ENCODE measurements at places on chromosomes 2 and 18. TPM values are rescaled to one million over a fixed set of nuclear protein-coding genes. Genes with fewer than 3 reads are reported as not detected.
A peak's percentile ranks its signal among the peaks of the same experiment; 100 is the strongest.

Gene PREPL
- 28.2 TPM for total RNA-seq

Gene DCDC2C
- total RNA-seq = not detected

Gene ALLC
- not detected for total RNA-seq

Gene IL1RL1
- 23.6 TPM for total RNA-seq

Gene LOXHD1
- total RNA-seq = not detected

Gene CCL20
- total RNA-seq = 0.33 TPM

Gene DES
- total RNA-seq = not detected

Gene FHOD3
- 51.5 TPM for total RNA-seq

Gene LONRF2
- under 0.01 TPM for total RNA-seq

DNA sequence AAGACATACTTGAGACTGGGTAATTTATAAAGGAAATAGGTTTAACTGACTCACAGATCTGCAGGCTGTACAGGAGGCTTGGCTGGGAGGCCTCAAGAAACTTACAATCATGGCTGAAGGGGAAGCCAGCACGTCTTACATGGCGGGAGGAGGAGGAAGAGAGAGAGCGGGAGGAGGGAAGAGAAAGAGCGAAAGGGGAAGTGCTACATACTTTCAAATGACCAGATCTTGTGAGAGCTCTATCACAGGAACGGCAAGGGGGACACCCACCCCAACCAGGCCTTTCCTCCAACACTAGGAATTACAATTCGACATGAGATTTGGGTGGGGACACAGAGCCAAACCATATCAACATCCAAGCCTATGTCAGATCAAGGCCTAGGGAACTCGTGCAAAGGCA, 24.2 kb downstream of the MYL12B start:
- DNase-seq = no peak

DNA sequence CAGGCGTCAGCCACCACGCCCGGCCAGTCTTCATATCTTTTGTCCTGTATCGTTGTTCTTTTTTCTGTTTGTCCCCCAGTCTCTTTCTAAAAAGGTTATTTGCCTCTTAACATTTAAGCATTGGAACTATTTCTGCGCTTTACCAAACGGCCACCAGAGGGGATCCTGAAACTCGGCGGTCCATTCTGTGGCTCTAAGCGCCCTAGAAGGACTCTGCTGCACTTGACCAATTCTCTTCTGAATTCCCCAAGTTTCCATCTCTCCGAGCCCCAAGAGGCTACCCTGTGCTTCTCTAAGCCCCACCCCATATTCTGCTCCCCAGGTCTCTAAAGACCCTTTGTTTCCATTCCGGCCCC, 33.1 kb upstream of the REG3G start:
- no peak for DNase-seq

- no peak for DNase-seq
Measured at GRCh38 chr2:234711308-234711707, 214.4 kb upstream of the ARL4C start.

GRCh38 chr18:29309366-29309765, 1132.4 kb upstream of the CDH2 start:
- DNase-seq = no peak

GRCh38 chr2:170711774-170712652, 3.1 kb upstream of the SP5 start:
- no peak for DNase-seq

GRCh38 chr2:164661349-164661748, 40.1 kb upstream of the GRB14 start:
- DNase-seq = peak; percentile 75

- DNase-seq = no peak
Measured at GRCh38 chr2:227696990-227697679, 20.7 kb downstream of the SLC19A3 start.

DNA sequence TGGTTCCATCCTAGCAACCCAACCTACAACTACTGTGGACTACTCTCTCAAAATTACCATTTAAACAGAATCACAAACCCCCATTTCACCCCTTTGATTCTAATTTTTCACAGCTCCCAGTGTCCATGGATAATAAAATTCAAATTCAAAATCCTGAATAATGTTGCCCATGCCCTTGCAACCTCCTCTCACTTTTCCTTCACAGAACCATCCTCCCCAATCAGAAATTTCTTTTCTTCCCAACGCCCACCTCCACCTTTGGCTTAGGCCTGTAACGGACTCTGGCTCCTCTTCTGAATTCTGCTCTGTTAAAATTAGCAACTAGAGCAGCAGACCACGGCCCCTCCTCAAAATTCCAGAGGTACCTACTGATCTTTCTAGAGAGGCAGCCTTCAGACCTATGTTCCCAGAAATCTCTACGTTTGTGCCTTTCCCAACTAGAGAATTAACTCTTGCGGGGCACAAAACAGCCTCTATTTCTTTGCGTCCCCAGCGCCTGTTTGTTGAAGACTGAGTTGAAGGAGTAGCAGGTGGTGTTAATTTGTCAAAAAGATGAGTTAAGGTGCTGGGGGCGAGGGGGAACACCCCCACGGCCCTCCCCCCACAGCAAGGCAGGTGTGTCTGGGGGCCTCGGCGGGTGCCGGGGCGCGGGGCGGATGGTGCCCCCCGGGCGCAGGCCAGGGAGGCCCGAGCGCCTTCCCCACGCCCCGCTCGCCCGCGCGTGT, 428 bp upstream of the MAP3K20 start:
- no peak for DNase-seq

DNA sequence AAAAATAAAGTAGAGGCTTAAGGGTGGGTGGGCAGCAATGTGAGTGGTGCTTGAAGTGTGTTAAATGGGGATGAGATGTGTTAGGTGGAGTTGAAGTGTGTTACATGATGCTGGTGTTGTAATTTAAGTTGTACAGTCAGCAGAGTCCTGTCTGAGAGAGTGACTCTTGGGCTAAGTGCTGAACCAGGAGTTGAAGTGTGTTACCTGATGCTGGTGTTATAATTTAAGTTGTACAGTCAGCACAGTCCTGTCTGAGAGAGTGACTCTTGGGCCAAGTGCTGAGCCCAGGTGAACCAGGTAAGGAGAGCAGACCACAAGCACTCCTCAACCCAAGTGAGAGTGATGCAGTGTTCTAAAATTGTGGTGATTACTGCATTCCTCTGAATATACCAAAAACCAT, 40.6 kb downstream of the LCLAT1 start:
- no peak for DNase-seq

DNA sequence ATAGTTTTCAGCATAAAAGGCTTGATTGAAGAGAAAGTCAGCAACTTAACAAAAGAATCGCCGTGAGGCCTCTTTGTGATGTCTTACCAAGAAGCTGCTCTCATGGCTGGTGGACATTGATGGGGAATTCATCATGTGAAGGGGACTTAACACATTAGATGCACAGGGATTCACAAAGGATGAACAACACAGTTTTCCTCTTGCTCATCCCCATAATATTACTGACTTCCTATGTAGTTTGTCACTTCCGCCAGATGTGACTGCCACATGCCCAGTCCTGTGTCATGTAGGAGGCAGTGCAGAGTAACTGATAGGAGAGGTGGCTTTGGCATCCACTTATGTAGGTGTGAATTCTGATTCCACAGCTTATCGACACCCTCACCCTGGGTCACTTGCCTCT, 232.6 kb upstream of the LYPD1 start:
- no peak for DNase-seq

- no peak for DNase-seq
Measured at GRCh38 chr2:95026471-95027368, 1.2 kb downstream of the MAL start.

DNA sequence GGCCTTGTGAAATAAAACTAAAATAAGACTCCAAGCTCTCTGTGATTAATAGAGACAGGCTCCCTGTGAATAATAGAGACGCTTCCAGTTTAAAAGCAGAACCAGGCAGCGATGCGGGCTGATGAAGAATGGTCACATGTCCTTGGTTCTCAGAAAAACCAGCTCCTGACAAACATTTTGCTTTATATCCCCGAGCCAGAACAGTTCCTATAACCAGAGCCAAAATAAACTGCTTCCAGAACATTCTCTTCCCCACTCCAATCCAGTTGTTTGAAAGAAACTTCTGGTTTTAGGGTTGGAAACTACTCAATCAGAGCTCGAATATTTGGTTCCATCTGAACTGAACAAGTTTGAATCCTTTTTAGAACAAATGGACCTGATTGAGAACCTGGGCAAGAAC, 213.7 kb downstream of the TSN start:
- no peak for DNase-seq

DNA sequence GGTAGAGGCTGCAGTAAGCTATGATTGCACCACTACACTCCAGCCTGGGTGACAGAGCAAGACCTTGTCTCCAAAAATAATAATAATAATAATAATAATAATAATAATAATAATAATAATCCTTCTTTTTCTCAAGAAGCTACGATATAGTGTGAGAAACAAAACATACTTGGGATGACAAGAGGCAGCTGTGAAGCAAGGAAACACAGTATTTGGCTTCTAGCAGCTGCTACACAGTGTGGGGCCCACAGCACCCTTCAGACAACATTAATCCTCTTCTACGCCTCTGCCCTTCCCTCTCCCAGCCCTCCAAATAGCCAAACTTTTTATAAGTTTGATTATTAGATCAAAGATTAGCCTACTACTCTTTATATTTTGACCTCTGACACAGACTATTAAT, 62.2 kb downstream of the MYOM1 start:
- no peak for DNase-seq

DNA sequence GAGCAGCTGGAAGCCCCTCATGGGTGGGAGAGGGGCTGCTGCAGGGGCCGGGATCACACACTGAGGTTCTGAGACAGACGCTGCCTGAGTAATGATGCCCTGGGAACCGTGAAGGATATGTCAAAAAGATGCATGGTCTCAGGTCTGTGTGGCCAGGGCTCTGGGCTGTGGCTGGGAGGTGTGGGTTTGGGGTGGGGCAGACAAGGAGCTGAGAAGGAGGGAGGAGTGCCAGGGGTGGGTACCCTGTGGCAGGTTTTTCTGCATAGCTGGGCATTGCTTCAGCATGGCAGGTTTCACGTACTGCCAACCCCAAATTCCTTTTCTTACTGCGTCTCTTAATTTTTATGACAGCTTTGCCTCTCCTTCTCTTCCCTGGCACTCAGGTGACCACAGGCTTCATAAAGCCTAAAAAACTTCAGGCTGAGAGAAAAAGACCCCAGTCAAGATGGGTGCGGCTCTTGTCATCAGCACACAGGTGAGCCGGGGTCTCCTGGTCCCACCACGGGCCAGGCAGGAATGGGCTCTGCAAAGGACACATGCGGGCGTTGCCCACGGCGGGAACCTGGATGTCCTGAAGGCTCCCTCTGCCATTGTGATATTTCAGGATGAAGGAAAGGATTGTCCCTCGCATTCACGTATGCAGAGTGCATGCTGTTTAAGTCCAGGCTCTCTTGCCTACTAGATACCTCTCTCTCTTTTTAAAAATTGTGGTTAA, 18.0 kb downstream of the MALL start:
- DNase-seq = peak; percentile 65

DNA sequence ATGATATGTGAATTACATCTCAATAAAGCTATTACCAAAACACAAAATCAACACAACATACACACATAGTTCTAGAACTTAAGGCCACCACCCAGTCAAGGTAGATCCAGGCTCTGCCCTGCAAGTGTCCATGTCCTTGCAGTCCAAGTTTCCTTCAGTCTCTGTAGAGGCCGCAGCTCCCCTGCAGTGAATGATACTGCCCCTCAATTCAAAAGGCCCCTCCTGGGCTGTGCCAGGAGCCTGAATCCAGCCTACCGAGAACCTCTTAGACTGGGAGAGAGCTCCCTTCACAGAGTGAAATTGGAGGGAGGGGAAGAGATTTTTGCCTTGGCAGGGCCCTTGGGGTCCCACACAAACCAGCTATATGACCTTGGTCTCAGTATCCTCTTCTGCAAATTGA, 42.5 kb upstream of the ATP6V1B1 start:
- DNase-seq = no peak

DNA sequence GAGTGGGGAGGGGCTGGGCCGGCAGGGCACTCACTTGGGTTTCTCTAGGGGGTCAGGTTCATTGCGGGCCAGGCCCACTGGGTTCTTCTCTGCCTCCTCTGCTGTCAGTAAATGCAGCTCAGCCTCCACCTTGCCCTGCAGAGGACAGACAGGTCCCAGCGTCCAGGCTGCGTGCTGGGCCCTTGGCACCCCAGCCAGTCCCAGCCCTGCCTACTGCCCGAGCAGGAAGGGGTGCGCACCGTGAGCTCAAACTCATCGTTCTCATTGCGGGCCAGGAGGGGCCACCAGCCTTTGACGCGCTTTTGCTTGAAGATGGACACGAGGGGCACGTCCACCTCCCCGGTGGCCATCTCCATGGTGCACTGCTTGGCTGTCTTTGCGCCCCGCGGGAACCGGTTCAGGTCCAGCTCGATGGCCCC, 17.3 kb downstream of the OTOF start:
- DNase-seq = no peak

DNA sequence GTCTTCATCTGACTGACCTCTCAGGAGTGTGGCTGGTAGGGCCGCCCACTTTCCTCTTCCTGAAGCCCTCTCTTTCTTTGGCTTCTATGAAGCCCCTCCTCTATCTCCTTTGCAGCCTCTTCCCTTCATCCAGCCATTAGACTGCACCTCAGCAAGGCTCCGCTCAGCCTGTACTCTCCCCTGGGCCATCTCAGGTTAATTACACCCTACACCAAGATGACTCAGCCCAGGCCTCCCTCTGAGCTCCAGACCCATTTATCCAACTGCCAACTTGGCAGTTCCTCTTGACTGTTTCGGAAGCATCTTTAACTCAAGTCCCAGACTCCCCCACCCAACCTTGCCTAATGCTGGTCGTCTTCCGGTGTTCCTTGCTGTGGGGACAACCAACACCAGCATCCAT, 5.8 kb upstream of the WNT6 start:
- peak; percentile 44 for DNase-seq

- DNase-seq = no peak
Measured at GRCh38 chr2:99956232-99957030, 186.0 kb downstream of the AFF3 start.

DNA sequence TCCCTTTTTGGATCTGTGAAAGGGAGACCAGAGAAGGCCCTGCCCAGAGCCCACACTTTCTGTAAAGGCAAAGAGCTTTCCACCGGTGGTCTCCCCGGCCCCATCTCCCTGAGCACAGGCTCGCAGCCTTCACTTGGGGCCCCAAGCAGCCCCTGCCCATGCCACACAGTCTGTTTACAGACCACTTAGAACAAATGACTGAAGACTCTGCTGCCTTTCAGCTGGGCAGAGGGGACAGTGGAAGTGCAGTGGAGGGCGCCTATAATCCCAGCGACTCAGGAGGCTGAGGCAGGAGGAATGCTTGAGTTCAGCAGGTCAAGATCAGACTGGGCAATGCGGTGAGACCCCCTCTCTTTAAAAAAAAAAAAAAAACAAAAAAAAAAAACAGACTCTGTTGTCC, 28.9 kb downstream of the SERTAD2 start:
- no peak for DNase-seq

- DNase-seq = no peak
Measured at GRCh38 chr18:49098386-49098785, 147.6 kb upstream of the SMAD7 start.

DNA sequence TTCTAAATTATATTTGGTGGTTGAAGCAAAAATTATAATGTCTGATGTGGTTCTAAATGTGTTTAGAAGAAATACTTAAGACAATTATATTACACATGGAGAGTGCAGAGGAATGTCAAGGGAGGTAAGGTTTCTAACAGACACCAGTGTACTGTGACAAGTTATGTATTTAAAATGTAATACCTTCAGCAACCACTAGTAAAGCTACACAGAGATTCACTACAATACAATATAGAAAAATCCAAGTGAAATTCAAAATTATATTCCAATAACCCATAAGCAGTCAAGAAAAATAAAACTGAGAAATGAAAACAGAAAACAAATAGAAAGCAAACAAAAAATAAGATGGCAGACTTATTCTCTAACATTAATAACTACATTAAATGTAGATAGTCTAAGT, 249.5 kb upstream of the KLHL14 start:
- DNase-seq = no peak
